ENCODE measurements at places on chromosomes 2 and 18.

GRCh38 chr2:191030521-191031154, 16.7 kb upstream of the STAT1 start:
- no peak for DNase-seq

DNA sequence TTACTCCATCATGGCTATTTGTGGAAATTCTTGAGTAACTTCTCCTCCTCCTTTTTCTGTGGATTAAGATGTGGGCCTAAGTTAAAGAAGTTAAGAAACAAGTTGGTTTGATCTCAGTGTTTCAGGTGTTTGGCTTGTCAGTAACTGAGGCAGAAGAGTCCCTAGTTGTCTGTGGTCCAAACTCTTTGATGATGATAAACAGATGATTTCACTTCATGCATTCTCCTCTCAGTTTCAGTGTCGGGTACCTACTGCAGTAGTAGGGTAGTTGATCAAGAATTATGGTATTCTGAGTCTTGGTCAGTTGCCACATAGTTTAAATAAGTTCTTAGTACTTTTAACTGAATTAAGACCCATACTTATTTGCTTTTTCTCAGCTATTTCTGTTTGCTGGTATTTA, 85.6 kb downstream of the NCOA1 start:
- DNase-seq = no peak

DNA sequence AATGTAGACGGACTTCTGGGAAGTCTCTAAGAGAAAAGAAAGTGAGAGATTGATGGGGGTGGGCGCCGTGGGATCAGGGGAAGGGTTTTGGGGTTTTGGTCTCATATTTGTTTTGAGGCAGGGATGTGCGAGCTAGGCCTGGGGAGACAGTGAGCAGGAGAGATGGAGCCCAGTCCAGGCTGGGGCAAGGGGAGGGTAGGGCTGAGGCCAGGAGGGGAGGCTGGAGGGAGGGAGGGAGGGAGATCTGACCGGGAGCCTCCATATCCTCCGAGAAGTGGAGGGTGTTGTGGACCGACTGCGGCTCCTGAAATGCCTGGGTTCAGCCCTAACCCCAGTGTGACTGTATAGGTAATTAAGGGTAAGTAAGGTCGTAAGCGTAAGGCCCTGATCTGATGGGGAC, 72.8 kb upstream of the ODC1 start:
- no peak for DNase-seq

DNA sequence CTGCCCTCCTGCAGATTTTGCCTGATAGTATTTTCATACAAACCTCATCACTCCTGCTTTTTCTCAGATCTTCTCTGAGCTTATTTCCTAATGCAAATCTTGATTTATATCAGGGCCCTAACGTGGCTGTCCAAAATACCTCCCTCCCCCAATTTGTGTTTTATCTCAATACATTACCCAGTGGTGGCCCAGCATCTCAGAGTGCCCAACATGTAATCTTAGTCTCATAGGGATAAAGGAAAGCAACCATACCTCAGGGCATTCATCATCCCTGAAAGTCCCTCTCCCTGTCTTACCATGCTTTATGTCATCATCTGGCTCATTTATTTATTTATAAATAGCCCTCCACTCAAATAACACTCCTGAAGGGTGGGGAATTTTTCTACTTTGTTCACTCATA, 135.3 kb downstream of the SLC8A1 start:
- DNase-seq = no peak

GRCh38 chr2:165469417-165469816, at the start of gene CSRNP3:
TSS of gene CSRNP3 (plus strand) at chr2:165469698. CDS start at chr2:165595066, 125,368 bp downstream.
- no peak for DNase-seq

DNA sequence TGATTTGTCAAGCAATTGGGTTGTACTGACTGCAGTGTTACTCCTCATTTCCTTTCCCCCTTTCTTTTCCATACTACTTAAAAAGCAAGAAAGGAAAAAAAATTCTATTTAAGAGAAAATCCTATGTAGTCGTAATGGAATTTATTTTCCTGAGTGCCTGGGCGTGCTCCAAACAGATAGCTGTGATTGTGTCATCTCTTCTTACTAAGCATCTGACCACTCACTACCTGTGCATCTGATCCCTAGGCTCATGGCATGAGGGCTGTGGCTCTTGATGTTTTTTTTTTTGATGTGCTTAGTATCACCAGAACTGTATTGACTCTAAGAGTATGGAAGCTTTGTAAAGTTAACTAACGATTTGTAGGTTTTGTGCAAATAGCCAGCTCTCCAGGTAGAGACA, 19.0 kb downstream of the CRIM1 start:
- no peak for DNase-seq

DNA sequence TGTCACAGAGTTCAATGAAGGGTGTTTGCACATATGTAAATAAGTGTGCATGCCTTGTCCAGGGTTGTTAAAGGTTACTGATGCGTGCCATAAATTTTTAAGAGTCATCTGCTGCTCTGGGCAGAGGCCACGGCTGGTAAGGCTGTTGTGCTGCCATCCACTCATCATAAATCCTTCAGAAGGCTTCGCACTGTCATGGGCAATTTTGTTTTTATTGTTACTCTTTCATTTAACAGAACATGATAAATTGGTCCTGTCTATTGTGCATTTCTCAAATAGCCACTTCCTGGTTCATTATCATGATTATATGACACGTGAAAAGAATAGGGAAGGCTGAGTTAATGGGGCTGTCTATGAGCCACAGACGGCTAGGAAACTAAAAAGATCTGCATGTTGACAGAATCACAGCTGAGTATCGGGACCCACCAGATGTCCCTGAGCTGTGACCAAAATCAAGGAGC, 634.3 kb upstream of the SOX11 start:
- no peak for DNase-seq

GRCh38 chr18:9831036-9831722, 54.6 kb upstream of the TXNDC2 start:
- no peak for DNase-seq

DNA sequence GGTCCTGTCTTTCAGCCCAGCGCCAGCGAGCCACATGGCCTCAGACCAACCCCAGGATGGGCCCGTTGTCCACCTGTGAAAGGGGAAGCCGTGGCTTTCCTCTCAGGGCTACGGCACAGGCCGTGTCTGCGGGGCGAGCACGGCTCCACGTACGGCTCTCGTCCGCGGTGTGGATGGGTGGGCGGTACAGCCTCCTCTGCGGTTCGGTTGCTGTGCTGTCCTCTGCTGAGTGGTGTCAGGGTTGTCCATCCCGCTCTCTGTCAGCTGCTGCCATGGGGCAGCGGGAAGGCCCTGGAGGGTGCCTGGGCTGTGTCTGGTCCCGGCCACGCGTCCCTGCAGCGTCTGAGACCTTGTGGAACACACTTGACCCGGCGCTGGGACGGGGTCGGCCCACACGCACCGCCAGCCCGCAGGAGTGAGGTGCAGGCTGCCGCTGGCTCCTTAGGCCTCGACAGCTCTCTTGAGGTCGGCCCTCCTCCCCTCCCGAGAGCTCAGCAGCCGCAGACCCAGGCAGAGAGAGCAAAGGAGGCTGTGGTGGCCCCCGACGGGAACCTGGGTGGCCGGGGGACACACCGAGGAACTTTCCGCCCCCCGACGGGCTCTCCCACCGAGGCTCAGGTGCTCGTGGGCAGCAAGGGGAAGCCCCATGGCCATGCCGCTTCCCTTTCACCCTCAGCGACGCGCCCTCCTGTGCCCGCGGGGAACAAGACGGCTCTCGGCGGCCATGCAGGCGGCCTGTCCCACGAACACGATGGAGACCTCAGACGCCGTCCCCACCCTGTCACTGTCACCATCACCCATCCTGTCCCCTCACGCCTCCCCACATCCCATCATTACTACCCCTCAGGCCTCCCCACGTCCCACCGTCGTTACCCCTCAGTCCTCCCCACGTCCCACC, 128.7 kb downstream of the NFATC1 start:
- DNase-seq = no peak

DNA sequence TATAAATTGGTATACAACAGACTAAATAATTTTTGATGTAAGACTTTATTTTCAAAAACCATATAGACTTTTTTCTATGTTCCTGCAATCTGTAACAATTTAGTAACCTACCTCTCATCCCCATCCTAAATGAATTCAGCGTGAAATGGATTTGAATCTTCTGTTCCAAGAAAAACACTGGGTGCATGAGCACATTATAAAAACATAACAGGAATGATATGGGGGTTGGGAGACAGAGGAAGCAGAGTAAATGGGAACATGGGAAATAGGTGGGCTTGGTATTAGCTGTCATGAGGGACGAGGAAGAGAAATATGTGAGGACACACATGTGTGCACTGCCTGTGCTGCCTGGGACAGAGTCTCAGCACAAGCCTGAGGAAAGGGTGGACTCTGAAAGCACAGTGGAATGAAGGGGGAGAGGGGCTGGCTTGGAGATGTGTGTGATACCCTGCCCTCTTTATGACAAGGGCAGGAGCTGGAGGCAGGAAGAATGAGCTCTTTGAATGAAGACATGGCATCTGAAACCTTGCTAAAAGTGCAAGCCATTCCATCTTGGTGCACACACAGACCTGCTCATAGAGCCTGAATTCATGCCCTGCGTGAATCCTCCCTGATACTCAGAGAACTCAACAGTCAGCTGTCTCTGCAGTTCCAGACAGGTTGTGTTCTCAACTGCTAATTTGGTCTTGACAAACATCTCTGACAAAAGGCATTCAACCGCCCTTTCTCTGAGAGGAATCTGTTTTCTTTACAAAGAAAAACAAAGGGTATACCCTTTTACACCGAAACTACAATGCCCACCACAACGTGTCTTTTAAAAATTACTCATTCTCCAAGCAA, 66.6 kb downstream of the EPB41L3 start:
- DNase-seq = no peak

DNA sequence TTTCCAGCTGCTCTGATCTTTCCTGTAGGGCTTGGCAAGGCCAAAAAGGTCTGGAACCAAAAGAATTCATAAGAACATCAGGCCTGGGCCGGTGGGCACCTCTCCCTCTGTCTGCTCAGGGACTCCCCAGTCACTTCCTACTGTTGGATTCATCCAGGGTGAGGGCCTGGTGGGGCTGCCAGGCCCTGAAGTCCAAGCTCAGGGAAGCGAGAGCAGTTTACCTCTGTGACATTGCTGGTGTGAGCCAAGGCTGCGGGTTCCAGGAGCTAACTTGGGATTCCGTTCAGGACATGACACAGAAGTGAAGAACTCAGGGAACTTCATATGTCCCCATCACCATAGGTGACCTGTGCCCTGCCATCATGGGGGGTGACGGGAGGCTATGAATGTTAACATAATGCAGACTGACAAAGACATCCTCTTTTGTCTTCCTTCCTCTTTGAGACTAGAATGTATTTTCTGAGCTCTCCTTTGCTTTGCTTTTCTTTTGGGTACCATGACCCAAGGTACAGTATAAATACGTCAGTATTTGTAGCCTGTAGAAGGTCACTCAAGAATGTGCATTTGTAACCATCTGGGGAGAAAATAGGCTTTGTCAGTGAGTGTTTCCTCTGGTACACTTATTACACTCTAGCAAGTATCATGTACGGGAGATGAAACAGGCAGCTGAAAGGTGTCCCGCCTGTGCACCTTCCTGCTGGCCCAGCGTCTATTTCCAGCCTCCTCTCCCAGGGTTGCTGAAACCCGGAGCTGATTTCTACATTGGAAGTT, 130.5 kb upstream of the SLC1A4 start:
- DNase-seq = no peak

DNA sequence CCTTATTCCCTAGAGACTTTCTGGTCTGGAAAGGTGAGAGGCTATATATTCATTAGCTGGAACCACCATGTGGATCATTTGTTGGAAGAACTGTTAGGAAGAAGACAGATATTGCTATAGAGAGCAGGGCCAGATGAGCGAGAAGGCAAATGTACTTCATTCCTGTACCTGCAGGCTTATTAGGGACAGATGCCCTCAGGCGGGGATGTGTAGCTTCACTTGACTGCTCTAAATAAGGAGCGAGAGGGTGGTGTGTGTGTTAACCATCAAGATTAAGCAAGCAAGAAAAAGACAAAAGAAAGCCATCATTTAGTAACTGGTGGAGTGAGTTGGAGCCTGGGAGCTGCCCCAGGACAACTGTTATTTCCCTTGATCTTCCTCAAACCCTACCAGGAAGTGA, 36.4 kb downstream of the NEDD4L start:
- DNase-seq = no peak

- DNase-seq = no peak
Measured at GRCh38 chr18:45785134-45785533, 40.3 kb upstream of the SIGLEC15 start.

DNA sequence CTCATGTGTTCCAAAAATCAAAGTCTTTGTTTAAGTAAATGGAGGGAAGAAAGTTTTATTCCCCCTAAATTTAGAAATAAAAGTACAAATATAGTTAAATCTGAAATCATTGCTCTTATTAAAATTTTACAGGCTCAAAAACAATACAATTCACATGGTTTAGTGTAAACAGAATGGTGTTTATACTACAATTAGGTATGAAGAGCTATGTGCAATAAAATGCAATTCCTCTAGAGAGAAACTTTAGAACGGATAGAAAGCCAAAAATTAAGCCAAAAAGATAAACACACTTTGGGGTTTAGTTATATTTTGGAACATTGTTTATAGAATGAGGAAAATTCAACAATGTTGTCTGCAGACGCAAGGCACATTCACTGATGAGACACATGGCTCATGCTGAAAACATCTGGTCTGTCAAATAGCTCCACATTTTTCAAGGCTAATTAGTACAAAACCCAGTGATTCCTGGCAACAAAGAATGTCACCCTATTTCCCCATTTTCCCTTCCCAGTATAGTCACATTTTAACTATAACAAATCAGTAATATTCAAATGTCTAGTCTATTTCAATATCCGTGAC, 103.3 kb downstream of the EXOC6B start:
- no peak for DNase-seq

- no peak for DNase-seq
Measured at GRCh38 chr2:8525582-8526402, 156.1 kb upstream of the ID2 start.

DNA sequence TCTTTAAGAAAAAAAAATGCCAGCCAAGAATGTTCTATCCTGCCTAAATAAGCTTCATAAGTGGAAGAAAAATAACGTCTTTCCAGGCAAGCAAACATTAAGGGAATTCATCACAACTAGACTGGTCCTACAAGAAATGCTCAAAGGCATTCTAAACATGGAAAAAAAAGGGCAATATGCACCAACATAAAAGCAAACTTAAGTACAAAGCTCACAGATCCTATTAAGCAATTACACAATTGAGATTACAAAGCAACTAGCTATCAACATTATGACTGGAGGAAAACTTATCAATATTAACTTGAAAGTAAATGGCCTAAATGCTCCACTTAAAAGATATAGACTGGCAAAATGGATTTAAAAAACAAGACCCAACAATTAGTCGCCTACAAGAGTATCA, 240.6 kb upstream of the CTAGE1 start:
- DNase-seq = no peak

DNA sequence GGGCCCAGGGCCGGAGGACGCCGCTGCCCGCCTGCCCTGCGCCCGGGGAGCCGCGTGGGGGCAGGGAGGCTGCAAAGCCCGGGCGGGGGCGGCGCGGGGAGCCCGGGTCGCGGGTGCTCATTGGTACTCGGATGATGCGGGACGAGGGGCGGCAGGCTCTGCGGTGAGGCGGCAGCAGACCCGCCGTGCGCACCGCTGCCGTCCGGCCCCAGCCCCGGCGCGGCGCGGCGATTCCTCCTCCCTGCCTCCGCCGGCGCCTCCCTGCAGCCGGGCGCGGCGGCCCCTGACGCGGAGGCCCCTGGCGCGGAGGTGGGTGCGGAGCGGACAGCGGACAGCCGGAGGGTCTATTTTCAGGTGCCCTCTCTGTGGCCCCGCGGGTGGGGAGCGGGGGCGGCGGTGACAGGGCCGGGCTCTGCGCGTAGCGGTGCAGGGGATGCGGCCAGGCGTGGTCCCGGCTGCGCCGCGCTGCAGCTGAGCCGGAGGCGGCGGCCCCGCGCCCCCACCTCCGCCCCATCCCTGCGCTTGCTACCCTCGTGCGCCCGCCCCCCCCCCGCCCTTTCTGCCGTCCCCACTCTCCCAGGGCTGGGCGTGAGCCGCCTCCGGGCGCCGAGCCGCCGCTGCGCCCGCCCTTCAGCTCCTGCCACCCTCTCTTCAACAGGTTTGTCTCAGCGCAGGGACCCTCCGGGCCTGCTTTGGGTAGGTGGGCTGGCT, 640 bp downstream of the SPTBN1 start:
- no peak for DNase-seq
